Cortex of kidney (tissue), 1 donor: ENCODE measurements at places on chromosomes 2 and 18.

DNA sequence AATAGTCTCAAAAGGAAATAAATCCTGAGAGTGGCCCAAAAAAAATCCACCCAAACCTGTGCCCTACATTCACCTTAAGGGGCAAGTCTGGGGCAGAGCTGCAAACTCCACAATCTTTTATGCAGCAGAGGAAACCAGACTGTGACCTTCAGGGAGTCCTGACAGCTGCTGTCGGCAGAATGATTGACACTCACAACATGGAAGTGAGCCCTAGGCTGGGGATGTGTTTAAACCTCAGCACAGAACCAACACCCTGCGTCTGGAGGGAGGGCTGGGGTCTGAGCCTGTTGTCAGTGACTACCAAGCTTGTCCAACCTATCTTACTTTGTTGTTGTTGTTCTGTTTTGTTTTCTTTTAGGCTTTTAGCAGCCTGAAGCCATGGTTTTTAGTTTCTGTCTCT, 39.6 kb downstream of the CRACDL start:
- no peak for DNase-seq

DNA sequence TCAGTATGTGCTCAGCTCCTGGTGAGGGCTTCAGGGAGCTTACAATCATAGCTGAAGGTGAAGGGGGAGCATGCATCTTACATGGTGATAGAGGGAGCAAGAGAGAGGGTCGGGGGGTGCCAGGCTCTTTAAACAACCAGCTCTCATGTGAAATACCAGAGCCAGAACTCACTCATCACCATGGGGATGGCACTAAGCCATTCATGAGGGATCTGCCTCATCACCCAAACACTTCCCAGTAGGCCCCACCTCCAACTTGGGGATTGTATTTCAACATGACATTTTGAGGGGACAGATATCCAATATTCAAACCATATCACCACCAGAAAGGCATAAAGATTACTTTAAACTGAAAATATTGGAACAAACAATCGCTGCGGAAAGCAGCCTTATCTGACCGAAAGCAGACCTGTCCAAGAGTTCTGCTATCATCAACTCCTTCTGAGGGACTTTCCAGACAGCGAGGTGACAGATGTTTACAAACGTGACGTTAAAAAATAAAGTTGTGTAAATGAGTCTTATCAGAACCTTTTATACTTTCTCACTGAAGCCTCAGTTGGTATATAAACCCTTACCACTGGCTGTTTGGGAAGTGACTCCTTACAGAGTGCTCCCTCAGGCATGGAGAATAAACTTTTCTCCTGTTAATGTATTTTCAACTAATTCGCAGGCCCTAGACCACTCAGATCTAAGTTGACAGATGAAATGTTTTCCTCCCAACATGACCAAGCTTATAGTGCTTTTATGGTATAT, 35.5 kb upstream of the PTH2R start:
- no peak for DNase-seq

DNA sequence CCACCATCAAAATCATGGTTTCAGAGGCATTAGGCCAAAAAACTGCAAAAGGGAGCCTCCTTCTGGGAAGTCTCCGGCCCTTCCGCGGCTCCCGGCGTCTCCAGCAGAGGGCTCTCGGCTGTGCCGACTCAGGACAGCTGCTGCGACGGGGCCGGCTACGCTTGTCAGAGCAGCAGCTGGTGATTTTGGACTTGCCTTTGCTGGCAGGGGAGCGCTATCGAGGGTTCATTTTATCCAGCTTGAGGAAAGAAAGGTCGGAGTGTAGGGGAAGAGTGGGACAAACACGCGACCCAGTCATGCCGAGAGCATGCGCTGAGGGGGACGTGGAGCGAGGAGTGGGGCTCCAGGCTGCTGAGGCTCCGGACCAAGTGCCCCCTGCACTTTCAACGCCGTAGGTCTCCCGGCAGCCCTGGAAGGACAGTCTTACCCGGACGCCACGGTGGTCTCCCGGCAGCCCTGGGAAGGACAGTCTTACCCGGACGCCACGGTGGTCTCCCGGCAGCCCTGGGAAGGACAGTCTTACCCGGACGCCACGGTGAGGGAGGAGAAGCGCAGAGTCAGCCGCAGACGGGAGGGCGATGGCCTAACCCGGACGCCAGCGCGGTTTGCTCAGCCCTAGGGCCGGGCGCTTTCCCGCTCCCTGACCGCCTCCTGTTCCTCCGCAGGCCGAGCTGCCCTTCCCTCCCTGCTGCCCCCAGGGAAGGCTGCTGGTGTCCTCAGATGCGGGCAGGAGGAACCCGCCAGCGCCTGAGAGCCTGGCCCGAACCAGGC, 21.7 kb downstream of the DDX18 start:
- DNase-seq, result peak; percentile 8

GRCh38 chr2:164644036-164644700, 22.9 kb upstream of the GRB14 start:
- no peak for DNase-seq

- no peak for DNase-seq
These were observed 8.8 kb upstream of the SLC35F5 start for GRCh38 chr2:113765276-113765675.

DNA sequence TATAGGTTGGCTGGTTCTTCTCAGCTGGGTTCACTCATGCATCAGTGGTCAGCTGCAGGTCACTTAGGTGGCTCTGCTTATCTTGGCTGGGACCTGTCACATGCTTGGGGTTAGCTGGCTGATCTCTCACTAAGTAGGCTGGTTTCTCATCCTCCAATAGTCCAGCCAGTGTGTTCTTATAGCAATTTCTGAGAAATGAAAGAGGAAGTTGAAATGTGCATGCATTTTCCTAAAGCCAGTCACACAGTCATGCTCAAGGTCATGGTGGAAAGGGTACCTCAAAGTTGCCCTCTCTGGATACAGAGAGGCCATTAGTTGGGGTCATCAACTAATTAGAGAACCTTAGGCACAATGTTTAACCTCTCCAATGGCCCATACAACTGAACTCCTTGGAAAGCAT, 64.4 kb downstream of the KLHL29 start:
- no peak for DNase-seq
